ENCODE measurements at places on chromosomes 2 and 18.
A peak's percentile ranks its signal among the peaks of the same experiment; 100 is the strongest.

DNA sequence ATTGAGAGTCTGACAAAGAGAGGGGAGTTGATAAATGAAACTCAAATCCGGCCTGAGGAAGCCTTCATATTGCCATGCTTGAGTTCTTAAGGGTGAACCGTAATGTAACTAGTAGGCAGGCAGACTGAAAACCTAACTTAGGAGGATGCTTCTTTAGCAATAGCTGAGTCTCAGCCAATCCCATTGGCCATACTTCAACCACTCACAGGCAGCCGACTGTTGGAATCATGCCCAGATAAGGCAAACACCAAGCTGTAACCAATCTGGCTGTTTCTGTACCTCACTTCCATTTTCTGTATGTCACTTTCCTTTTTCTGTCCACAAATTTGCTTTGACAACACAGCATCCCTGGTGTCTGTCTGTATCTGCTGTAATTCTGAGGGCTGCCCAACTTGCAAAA, 39.5 kb downstream of the TPRKB start:
- DNase-seq, result no peak

- DNase-seq, result peak; percentile 66
These were observed 69.7 kb downstream of the PRPF40A start for GRCh38 chr2:152647552-152647951.

GRCh38 chr18:8389391-8390340, 219.6 kb upstream of the RAB12 start:
- DNase-seq, result peak; percentile 82

GRCh38 chr2:32811696-32812095, 135.1 kb upstream of the LTBP1 start:
- DNase-seq, result no peak

GRCh38 chr18:36843784-36844183, 14.9 kb downstream of the KIAA1328 start:
- DNase-seq, result no peak

DNA sequence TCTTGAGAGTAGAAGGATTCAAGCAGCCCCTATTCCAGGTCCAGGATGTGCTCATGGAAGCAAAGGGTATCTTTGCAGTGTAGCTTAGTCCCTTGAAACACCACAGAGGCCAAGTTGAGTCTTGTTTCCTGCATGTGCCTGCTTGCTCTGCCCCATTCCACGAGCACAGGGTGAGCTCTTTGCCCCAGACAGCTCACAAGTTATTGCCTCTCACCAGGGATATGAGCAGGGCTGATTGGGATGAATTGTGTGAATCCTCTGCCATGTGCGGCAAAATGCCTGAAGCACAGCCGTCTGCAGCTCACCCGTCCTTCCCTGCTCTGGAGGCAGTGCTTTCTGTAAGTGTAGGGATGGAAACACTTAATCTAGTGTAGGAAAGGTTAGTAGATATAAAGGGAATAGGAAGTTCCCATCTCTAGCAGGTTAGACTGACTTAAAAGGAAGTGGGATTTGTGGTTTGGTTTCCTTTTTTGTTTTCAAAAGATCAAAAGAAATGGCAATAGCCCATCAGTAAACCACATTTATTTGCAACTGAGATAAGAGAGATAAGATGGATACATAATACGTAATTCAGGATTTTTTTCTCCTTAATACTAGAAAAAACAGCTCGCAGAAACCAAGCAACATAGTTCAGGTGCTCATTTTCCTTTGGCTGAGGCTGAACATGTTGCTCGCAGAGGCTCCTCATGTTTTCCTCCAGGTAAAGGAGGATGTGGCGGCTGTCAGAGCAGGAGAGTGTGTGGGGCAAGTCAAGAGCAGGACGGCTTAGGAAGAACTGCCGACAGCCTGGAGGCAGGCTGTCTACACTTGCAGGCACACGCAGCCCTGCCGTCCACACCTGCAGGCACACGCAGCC, 41.4 kb downstream of the TMEM182 start:
- DNase-seq, result no peak

DNA sequence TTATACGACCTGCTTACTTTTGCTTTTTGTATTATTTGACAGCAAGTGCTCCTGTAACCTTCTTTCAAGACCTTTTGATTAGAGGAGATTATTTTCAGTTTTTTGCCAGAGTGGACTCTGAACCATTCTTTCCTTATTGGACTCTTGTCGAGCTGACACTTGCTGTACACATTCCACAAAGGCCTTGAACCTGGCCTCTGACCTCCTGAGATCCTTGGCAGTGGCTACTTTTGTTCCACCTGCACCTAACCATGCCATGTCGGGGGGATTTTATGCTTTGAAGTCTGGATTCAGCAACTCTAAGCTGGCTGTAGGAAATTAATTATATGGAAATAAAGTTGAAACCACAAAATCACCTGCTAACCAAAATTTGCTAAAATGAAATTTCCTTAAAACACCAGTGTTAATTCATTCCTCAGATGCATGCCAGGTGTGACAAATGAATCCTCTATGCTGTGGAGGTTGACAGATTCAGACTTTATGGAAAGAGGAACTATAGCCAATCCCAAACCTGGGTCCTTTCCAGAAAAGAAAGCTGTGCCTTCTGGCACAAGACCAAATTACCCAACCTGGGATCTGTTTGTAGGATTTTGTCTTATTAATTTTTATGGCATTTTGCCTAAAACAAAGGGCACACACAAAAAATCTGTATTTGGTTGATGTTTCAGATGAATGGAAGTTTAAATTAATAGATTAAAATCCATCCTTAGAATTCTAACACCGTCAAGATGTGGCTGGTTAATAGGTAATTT, 110.4 kb downstream of the CDC42EP3 start:
- DNase-seq, result no peak

GRCh38 chr2:235232449-235233433, 261.1 kb upstream of the AGAP1 start:
- DNase-seq, result no peak
